Stimulated activated CD4-positive, alpha-beta T cell treated with anti-CD3 and anti-CD28 coated beads, Interleukin-1b, Interleukin-23, amount 100 ng/mL, for 1 hour (primary cell): ENCODE measurements at places on chromosomes 6 and 20.

- DNase-seq, result no peak
These were observed 225.9 kb upstream of the CITED2 start for GRCh38 chr6:139600343-139600742.

DNA sequence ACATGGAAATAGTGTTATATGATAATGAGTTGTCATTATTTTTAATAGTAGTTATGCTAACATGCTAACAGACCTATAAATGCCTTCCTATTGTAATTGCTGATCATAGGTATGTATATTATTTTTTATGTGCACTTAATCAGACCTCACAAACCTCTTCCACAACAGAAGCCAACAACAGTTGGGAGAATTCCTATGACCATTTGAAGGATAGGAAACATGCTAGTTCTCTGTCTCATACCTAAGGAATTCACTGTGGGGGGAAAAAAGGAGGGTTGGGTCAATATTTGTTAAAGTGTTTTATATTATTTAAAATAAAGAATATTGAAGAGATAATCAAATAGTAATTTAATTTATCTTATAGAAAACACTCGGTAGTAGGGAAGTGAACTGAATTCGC is 990.9 kb downstream of the EPHA7 start:
- no peak for DNase-seq

DNA sequence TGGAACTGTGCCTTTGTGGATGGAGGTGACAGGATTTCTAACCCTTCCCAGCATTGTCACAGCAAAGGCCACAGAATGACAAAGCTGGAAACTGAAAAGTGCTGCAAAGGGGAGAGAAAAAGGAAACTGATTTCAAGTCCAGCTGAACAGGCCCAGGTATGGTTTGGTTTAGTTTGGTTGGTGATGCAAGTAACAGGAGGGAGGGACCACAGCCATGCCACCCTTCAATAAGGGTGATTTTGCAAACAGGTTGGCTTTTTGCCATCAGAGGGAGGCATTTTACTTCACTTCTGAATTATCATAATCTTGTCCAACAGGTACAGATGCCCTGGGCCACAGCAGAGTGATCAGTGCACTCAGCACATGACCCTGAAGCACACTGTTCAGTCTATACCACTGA is 6.6 kb downstream of the FITM2 start:
- DNase-seq, result no peak

DNA sequence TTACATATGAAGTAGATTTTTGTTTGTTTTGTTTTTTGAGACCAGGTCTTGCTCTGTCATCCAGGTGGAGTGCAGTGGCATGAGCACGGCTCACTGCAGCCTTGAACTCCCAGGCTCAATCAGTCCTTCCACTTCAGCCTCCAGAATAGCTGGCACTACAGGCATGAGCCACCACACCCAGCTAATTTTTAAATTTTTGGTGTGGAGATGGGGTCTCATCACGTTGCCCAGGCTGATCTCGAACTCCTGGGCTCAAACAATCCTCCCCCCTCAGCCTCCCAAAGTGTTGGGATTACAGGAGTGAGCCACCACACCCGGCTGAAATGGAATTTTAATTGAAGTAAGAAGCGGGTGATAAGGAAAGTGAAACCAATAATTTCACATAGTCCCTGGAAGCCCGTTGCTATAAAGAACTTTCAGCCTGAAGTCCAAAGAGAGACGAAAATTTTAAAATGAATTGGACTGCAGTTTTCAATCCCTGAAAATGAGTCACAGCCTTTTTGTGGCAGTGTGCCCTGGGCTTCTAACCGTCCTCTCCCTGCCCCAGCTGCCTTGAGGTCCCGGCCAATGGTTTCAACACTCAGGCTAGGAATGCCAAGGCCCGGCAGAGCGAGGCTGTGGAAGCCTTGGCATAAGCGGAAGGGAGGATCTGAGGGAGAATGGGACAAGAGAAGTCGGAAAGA is 757 bp downstream of the RAET1E start:
- no peak for DNase-seq

GRCh38 chr6:125597411-125598253 is 151.8 kb upstream of the HEY2 start:
- no peak for DNase-seq

GRCh38 chr20:41248368-41249024 is 69.0 kb downstream of the ZHX3 start:
- no peak for DNase-seq

DNA sequence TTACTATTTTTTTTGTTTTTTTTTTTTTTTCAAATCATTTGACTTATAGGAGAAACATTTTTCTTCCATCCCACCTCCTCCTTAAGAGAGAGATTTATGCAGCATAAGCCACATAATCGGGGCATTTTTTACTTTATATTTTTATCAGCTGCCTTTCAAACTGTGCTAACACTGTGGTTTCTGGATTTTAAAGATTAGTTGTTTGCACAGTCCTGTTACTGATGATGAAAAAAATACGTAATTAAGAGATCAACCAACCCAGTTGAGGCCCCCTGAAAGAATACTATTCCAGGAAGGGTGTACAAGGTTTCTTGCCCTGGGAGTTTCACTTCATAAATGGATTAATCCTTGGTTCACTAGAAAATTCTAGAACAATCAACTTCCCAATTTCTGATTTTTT is 68.3 kb downstream of the MMS22L start:
- DNase-seq, result no peak

GRCh38 chr6:15882915-15883314 is 220.1 kb upstream of the DTNBP1 start:
- no peak for DNase-seq

GRCh38 chr20:7411075-7411474 is 529.2 kb downstream of the HAO1 start:
- DNase-seq, result no peak

DNA sequence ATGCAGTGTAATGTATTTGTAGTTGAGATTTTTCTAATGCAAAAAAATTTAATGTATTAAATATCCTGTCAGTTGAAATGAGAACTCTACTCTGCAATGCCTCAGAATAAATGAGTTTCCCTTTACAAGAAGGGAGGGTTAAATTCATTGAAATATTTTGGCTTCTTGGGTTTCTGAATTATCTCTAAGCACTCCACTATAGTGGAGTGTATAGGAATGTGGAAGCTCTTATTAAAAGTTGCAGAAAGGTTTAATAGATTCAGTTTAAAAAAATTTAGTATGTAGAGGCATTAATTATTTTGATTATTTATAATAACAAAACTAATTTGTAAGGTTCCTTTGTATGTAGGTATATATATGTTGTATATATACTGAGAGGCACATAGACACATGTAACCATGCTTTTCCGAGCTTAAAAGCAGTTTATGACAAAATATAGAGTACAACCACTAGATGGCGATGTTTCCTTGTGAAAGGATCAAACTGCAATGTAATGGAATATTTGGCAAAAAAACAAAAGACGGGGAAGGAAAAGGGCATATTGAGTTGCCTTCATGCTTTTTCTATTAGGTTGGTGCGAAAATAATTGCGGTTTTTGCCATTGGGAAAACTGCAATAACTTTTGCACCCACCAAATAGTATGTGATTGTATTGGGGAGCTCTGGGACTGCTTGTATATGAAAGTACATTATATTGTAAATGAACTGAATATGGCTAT is 144.2 kb downstream of the MYO6 start:
- DNase-seq, result no peak

GRCh38 chr6:159117563-159117962 is 51.6 kb upstream of the FNDC1 start:
- no peak for DNase-seq

- no peak for DNase-seq
These were observed 155.5 kb downstream of the LRFN2 start for GRCh38 chr6:40431706-40432105.

- no peak for DNase-seq
These were observed 3.6 kb upstream of the ADGRG6 start for GRCh38 chr6:142297996-142298753.

DNA sequence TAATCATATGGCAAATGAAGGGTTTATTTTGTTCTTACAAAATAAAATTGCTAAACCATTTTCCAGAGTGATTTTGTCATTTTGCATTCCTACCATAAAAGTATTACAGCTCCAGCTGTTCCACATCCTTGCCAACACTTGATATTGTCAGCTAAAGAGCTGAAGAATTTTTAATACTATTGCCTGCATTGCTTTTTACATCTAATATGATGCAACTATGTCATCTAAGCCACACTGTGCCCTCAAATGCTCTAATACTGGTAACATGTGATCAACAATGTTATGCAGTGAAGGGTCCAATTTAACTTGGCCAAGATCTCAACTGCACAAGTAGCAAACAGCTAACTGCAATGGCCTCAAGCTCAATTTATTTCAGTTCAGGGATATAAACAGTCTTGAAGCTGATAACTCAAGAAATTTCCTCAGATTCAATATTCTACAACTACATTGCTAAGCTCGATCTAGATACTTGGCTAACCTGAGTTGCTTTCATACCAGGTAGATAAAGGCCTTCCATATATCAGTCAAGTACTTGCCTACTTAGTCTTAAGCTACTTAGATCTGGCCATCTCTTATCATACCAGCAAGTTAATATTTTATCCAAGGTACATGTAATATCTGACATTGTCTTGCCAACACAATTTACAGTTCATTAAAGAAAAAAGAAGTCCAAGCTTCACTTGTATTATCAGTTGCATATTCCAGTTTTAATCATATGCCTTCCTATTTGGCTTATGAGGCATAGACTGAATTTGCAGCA is 17.0 kb downstream of the AKIRIN2 start:
- no peak for DNase-seq

- DNase-seq, result no peak
These were observed 124.3 kb downstream of the ARID1B start for GRCh38 chr6:156901309-156902019.

DNA sequence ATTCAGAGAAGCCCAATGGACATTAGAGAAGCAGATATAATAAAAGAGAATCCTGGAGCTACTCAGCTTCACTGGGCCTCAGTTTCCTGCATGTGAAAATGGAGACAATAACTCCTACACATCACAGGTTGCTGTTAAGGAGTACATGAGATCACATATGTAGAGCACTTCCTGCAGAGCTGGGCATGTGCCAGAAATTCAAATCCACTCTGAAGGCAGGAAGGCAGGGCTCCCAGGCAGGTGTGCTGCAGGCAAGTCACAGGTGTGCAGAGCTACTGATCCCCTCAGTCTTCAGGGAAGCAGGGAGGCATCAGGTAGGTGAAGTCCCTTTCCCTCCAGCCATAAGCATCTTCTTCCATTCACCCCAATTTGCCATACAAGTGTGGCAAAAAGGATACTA is 48.0 kb downstream of the DST start:
- no peak for DNase-seq

DNA sequence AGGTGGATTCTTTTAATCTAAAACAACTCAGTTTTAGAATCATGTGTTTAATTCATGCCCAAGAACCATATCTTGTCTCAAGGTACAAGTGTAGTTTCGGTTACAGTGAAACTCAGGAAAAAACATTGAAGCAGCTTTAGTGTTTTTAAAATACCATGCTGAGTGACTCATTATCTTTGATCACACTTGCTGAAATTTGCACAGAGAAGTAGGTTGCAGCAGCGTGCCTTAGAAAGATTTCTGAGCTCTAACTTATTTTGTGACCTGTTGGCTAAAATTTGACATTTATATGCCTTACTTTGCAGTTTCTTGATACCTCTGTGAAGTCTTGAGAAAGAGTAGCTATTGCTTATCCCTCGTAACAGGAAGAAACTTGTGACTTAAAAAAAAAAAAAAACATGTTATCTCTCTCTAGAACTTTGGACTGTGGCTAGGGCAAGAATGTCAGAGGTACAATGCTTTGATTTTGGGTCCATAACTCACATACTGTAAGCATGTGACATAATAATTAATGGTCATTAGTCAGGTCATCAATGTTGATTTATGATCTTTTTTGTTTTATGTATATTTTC is 34.5 kb upstream of the FUCA2 start:
- DNase-seq, result no peak

DNA sequence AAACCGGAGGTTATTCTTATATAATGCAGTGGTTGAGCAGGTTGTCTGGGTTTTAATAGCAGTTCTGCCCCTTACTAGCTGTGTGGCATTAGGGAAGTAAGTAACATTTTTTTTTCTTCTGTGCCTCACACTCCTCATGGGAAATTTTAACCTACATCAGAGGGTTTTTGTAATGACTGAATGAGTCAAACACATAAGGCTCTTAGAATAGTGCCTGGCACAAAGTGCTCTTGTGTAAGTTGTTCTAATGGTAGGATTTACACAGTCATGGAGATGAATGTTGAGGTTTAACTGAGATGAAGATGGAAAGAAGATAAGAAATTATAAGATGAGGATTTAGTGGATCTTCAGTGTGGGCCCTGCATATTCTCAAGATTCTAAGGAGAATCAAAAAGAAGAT is 68.4 kb upstream of the PHIP start:
- no peak for DNase-seq

DNA sequence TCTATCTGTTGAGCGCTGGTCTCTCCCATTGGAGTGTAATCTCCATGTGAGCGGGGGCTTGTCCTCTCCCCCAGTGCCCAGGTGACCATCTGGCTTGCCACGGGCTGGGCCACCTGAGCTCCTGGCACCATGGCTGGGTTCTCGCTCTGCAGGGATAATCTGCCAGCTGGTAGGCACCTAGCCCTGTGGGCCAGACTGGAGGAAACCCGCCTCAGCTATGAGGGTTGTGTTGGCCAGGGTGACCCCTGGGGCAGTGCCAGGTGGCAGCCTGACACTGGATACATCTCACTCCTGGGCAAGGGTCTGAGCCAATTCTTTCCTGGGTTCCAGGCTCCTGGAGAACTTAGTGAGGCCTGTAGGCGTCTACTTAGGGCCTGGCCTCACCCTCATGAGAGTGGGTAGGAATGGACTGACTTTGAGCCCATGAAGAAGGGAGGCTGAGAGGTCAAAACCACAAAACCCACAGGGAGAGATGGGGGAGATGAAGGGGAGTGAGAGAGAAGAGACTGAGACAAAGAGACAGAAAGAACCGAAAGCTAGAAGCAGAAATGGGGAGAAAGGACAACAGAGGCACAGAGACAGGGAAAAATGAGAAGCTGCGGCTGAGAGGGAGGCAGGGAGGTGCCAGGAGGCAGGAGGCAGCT is 5.8 kb upstream of the SLC52A3 start:
- no peak for DNase-seq

DNA sequence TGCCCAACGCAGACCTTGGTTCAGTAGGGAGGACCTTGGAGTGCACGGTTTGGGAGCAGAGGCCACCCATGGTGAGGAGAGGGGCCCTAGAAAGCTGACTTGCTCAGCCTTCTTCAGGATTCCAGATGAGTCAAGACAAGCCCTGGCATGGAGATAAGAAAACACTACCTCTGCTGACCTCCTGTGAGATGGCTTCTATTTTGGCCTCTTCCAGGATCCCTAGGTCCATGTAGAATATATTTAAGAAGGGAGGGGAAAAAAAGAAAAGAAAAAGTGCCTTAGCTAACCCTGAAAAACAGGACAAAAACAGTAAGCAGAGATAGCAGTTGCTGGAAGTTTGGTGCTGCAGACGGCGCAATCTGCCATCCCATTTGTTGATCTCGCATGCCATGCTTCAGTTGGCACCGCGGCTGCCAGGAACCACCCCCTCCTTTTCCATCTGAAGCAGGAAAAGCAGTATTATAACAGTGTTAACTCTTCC is 100.0 kb downstream of the ARMC2 start:
- no peak for DNase-seq
